ENCODE measurements at places on chromosomes 6 and 20.

- no peak for DNase-seq
These were observed 13.2 kb upstream of the OSER1 start for GRCh38 chr20:44223721-44224120.

GRCh38 chr20:36240076-36240475 lies 3.8 kb downstream of the AAR2 start:
- DNase-seq = no peak

DNA sequence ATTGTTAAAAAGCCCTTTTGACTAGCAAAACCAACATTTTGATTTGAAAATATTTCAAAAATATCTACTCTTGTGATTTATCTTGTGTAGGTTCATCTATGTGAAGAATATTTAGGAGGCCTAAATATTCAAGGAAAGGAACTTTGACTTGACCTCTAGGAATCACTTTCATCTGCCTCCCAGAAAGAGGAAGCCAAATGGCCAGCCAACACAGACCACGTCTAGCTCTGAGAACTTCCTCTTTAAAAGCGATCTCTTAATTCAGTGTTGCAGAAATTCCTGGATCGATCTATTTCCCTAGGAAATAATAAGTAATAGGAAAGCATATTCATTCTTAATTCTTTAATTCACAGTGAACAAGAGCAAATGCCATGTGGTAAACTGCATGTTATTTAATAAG lies 9.6 kb upstream of the MOXD1 start:
- no peak for DNase-seq

DNA sequence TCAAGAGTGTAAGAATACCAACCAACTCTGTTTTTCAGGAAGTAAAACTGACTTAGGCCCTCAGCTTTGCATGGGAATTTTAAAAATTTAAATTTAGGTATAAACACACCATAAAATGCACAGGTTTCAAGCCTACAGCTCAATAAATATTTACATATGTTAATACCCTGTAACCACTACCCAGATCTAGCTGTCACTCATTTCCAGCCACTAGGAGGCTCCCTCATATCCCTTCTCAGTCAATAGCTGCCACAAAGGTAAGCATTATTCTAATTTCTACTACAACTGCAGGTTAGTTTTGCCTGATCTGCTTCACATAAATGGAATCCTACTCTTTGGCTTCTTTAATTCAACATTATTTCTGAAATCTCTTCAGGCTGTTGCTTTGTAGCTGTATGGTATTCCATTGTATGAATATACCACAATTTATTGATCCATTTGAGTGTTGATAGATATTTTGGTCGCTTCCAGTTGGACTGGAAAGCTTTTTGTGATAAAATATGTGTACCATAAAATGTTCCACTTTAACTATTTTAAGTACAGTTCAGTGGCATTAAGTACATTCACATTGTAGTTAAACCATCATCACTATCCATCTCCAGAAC lies 32.5 kb upstream of the MEI4 start:
- DNase-seq = no peak
